ENCODE measurements at places on chromosomes 3 and 15.

GRCh38 chr3:52670621-52671521 is 14.8 kb downstream of the PBRM1 start:
- no peak for DNase-seq

DNA sequence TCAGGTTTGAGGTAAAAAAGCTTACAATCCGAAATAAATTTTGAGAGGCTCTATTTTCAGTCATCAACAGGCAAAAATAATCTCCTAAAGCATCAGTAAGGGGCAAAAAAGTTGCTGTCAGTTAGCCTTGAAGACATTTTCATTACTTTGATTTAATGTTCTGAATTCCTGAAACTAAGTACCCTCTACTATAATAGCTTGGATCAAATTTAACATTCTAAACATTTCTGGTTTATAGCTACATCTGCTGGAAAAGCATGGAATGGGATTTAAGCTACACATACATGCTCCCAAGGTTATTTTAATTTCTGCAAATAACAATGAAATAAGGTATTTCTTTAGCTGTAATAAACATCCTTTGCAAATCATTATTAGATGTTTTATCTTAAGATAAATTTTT is 245.4 kb downstream of the ULK4 start:
- no peak for DNase-seq

DNA sequence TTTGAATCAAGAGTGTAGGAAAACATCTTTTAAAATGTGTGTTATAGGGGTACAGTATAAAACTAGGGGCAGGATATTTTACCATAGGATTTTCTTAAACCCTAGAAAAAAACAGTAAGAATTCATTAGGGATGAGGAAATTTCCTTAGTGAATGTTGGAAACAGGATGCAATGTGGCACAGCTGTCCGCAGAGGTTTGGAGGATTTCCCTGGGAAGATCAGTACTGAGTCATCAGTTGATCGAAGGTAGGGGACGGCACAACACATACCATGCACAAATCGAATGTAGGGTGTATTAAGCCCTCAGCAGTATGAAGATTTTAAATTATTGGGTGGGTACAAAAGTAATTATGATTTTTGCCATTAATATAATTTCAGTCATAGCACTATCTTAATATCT is 49.9 kb downstream of the FNDC3B start:
- DNase-seq, result no peak

- DNase-seq, result no peak
Observed at GRCh38 chr3:141767066-141767465, 3.9 kb downstream of the GRK7 start.

GRCh38 chr3:13841141-13841540 is 38.7 kb downstream of the WNT7A start:
- DNase-seq, result no peak

GRCh38 chr3:113649174-113649845 is 47.1 kb downstream of the USF3 start:
- no peak for DNase-seq

DNA sequence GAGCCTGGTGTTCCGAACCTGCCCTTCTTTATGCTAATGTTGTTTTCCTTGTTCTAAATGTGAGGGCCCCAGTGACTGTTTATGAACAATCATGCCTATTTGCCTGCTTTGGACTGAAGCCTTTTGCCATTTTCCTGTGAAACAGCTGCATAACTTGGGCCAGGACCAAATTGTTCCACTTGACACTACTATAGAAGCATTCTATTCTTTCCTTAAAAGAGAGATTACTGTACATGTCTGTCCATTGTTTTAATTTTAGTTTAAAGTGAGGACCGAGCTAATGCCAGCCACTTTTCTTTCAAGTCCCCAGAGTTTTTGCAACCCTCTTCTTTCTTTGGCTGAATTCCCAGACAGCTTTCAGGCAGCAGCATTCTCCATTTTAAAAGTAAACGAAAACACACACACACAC is 980.3 kb downstream of the CADM2 start:
- peak; percentile 3 for DNase-seq

Measured in urinary bladder (tissue), 4 donors.